ENCODE measurements at places on chromosomes 1 and 21.

DNA sequence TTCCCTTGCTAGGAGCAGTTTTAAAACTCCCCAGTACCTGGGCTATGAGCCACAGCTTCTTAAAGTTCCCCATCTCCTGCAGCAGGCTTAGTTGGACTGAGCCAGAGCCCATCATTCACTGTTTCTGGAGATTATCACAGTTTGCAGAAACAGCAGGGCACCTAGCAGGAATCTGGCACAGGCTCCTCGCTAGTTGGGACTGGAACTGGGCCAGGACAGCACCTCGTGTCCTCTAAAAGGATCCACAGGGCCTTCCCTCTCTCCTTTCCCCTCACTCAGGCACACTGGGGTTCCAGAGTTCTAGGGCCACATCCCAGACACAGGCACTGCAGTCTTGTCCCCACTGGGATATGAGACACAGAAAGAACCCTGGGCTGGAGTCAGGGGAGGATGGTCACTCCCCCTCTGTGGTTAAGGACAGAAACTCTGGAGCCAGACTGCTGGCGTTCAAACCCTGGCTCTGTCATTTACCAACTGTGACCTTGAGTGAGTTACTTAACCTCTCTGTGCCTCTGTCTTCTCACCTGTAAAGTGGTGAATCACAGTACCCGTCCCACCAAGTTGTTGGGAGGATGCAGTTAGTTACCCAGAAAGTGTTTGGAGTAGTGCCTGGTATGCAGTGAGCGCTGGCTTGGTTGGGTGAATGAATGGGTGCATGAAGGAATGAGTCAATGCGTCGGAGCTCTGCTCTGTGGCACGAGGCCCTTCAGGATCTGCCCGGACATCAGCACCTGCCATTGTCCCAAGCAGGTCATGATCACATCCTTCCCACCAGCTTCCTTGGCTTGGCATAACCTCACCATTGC lies 18.8 kb upstream of the ECE1 start:
- DNase-seq, result no peak

- no peak for DNase-seq
Measured at GRCh38 chr1:110671361-110671760, 3.4 kb downstream of the KCNA3 start.

GRCh38 chr1:234175363-234175762 lies 197.9 kb upstream of the COA6 start:
- no peak for DNase-seq

DNA sequence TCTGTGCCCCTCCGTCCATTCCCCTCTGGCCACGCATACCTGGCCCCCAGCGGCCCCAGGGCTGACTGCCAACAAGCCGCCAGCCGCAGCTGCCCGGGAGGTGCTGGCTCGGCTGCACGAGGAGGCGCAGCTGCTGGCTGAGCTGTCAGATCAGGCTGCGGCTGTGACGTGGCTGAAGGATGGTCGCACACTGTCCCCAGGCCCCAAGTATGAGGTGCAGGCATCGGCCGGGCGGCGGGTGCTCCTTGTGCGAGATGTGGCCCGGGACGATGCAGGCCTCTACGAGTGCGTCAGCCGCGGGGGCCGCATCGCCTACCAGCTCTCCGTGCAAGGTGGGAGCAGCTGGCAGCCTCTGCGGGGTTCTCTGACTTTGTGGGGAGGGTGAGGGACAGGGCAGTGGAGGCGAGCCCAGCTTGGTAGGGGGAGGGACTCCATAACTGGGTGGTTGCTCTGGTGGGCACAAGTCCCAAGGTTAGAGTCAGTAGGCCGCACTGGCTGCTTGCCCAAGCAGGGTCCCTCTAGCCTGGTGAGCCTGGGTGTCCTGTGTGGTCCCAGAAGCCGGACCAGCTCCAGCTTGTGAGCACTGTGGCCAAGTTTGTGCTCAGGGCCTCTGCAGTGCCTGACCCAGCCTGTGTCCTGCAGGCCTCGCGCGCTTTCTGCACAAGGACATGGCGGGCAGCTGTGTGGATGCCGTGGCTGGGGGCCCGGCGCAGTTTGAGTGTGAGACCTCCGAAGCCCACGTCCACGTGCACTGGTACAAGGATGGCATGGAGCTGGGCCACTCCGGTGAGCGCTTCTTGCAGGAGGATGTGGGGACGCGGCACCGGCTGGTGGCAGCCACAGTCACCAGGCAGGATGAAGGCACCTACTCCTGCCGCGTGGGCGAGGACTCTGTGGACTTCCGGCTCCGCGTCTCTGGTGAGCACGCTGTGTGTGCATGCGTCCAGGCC lies 8.8 kb downstream of the OBSCN start:
- DNase-seq, result no peak

- DNase-seq, result no peak
Measured at GRCh38 chr21:20617130-20617529, 381.1 kb upstream of the NCAM2 start.

- peak; percentile 52 for DNase-seq
Measured at GRCh38 chr1:43781574-43781973, 74.2 kb downstream of the ST3GAL3 start.

DNA sequence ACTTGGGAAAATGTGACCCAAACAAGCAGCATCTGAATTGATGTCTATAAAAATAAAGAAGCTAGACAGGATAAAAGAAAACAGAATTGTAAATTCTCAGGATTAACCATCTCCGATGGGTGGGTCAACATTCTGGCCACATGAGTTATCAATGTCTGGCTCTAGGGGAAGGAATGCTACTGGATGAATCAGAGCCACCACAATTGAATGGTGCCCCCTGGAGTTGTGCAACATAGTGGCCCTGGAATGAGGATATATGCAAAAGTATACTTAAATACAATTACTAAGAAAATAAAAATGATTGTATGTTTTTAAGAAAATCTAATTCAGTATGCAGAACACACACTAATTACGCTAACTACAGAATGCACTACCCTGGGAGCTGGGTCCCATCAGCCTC lies 185.6 kb downstream of the TGFBR3 start:
- no peak for DNase-seq

- DNase-seq, result no peak
Measured at GRCh38 chr21:40707656-40708244, 139.2 kb downstream of the DSCAM start.

DNA sequence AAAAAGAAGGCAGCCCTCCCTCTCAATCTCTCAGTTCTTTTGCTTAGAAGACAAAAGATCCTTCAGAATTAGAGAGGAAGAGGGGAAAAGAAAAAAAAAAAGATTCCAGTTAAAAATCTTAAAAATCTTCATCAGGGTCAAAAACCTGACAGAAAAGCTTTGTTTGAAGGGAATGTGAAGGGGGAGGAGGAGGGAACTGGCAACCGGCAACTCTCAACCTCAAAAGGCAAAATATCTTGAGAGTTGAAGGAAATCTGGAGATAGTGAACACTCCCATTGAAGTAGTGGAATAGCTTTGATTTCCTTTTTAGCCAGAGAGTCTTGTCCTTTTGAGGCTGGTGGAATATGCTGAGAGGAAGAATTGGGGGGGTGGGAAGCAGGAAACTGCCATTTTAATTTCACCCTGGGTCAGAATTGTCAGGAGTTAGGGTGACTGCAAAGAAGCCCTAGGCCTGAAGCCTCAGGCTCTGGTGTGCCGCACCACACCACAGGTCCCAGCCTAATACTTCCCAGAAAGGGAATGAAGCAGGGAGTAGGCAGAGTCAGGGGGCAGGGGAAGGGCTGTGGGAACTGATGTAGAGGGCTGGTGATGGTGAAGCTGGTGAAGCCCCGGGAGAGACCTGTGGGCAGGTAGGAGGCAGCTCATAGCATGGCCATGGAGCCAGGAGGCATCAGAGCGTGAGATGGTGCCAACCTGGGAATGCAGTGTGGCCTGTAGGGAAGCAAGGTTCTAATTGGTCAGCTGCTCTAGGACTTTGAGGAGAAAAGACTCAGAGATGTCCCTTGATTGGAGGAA lies 24.6 kb downstream of the KIRREL1 start:
- DNase-seq, result no peak

DNA sequence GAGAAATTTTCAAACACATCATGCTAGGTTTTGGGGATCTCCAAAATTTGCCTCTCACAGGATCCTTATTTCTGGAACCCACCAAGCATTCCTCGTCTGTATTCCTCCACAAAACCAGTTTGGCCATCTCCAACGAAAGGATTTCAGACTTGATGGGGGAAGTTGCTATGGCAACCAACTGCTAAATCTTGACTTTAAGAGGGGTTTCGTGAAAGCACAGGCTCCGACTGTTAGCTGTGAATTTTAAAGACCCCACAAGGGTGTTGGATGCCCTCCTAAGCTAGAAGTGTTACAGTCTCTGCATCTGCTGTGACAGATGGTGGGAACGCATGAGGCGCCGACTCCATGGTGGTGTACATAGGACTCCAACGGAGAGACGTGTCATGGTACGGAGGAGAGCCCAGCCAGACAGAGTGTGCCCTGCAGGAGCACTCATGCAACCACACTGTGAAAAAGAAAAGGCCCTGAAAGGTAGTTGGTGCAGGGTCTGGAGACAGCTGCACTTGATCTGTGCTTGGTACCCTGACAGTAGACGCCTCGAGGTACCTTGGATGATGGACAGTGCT lies 147.1 kb downstream of the ASTN1 start:
- DNase-seq, result no peak

- no peak for DNase-seq
Measured at GRCh38 chr1:39694026-39694425, 2.8 kb upstream of the HPCAL4 start.

GRCh38 chr21:37231249-37231645 lies 35.9 kb downstream of the VPS26C start:
- no peak for DNase-seq

- DNase-seq, result no peak
Measured at GRCh38 chr21:38133240-38133639, 123.6 kb upstream of the KCNJ15 start.
